NCI-H1105 treated with DMSO at 0.1 percent for 48 hours (cell line): ENCODE measurements at places on chromosomes 1 and 21.

DNA sequence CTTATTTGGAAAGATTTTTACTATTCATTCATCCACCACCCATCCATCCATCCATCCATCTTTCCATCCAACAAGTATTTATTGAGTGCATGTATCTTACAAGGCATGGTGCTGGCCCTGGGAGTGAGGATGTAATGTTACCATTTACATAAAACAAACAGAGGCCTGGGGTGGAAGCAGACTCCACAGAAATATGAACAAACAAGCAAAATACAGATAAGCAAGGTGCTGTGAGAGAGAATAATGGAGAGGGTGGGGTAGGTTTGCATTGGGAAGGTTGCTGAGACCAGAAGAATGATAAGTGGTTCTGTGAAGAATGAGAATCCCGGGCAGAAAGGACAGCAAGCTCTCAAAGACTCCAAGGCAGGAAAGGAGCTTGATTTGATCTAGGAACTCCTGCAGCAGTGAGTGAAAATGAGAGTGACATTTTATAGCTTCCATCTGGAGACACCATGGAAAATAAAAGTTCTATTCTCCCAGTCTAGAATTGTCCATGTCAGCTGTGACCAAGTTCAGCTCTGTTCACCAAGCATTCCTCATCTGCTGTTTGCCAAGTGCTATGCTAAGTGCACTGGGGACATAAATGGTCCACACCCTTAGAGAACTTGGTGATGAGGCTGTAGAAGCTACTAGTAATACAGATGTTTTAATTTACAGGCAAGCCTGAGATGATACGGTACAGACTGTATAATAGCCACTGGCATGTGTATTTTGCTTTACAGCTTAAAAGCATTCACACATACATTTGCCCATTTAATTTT lies 75.3 kb downstream of the PEX14 start:
- no peak for DNase-seq

DNA sequence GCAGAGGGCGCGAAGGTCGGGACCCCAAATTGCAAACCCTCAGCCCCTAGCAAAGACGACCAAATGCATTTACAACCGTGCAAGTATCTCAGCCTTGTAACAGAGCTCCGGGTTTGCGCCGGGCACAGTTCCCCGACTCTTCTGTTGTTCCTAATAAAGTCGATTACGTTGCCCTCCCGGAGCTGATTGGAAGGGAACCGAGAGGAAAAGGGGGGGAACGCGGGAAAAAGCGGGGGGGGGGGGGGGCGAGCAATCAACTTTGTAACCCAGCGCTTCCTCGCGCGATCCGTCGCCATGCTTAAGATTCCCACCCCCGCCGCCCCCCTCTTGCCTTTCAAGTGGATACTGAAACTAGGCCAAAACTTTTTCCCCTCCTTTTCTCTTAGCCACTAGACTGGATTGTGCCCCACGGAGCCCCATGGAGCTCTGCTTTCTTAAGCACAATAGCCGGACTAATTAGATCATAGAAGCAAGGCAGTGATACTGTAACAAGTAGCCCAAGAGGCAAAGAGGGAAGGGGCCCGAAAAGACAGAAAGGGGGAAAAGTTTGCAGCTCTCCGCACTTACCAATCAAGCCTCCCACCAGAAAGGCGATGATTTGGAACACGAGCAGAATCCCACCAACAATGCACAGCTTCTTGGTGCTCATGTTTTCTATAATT lies 565 bp downstream of the WLS start:
- peak; percentile 74 for DNase-seq

GRCh38 chr1:35807614-35808449 lies at the start of gene AGO4:
Gene AGO4 (plus strand): TSS chr1:35808016. CDS start chr1:35808417, 401 bp downstream.
- DNase-seq: peak; percentile 50

- DNase-seq: no peak
Observed at GRCh38 chr21:42525029-42525581, 11.5 kb downstream of the SLC37A1 start.

DNA sequence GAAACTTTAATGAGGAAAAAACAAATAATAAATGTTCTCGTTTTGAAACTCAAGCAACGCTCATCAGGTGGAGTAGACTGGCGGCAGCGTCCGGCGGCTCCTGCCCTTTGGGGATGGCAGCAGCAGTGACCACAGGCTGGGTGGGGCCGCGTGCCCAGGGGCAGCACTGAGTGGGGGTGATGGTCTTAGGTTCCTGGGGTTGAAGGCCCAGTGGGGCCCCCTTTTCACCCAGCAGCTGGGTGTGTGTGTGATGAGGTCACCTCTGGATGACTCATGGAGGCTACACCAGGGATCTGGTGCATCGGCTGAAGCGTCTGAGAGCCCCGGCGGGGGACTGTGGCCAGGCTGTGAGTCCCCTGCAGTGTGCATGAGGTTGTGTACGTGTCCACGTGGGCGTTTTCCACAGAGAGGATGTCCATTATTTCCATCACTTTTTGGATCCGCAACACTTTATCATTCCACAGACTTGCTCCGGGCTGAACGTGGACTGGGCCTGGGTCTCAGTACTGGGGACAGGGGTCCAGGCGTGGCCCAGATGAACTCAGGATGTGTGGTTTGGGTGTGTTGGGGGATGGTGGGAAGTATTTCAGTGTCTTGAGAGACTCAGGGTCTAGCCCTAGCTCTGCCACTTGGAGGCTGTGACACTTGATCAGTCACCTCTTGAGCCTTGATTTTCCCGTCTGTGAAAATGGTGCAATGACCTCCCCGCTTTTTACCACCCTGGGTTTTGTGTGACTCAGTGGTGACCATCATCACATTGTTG lies 25.6 kb downstream of the LDLRAP1 start:
- DNase-seq: no peak

GRCh38 chr1:230844561-230844960 lies 23.8 kb downstream of the C1orf198 start:
- DNase-seq: no peak

DNA sequence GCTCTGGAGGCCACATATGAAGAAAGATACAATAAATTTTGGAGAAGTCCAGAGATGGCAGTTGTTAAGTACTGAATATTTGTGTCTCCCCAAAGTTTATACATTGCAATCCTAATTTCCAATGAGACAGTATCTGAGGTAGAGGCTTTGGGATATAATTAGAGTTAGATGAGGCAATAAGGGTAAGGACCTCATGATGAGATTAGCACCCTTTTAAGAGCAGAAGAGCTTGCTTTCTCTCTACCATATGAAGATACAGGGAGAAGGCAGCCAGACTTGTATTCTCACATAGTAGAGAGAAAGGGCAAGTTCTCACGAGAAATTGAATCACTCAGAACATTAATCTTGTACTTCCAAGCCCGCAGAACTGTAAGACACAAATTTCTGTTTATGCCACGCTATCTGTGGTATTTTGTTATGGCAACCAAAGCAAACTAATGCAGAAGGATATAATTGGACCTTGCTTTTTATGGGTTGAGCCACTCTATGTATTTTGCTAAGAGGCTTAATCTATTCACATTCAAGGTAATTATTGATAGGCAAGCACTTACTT lies 430.1 kb downstream of the KCNT2 start:
- no peak for DNase-seq

GRCh38 chr1:2472561-2473177 lies 3.4 kb upstream of the PLCH2 start:
- no peak for DNase-seq

DNA sequence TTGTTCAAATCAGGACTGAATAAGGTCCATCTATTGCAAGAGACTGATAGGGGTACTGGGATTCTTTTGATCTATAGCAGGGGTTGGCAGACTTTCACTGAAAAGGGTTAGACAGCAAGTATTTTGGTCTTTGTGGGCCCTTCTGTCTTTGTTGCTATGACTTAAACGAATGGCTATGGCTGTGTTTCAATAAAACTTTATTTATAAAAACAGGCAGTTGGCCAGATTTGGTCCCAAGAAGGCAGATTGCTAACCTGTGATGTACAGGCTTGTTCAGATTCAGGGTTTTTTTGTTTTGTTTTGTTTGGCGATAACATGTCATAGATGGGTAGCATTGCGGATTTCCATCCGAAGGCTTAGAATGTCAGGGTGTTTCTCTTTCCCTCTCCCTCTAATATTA lies 3.9 kb upstream of the BACE2 start:
- no peak for DNase-seq

GRCh38 chr21:37159053-37159776 lies 86.2 kb downstream of the TTC3 start:
- no peak for DNase-seq

DNA sequence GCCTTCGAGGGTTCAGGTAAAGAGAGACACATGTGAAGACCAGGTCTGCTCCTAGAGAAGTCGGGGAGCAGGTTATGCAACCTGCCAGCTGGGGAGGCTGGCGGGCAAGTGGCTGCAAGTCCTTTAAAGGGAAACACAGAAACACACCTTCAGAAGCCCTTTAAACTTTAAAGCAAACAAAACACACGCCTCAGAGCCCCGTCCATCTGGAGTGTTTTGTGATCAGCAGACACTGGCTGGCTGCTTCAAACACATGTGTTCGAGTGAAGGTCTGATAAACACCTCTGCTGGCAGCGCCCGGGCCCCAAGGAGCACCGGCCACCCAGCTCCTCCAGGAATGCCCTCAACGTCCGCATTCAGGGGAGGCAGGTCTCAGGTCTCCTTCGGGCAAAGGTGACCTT lies 15.2 kb downstream of the RIPK4 start:
- DNase-seq: peak; percentile 83

DNA sequence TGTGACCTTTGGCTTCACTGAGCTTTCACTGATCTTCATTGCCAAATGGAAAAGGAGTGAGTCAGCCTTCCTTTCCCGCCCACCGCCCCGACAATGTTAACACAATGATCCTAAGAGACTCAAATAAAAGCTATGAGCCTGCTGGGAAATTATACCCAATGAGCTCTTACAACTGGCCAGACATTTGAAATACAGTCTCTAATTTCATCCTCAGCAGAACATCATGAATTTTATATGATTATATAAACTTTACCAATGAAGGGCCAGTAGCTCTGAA lies 252.5 kb downstream of the SIPA1L2 start:
- DNase-seq: no peak

GRCh38 chr1:31099293-31100032 lies 33.9 kb upstream of the PUM1 start:
- no peak for DNase-seq

DNA sequence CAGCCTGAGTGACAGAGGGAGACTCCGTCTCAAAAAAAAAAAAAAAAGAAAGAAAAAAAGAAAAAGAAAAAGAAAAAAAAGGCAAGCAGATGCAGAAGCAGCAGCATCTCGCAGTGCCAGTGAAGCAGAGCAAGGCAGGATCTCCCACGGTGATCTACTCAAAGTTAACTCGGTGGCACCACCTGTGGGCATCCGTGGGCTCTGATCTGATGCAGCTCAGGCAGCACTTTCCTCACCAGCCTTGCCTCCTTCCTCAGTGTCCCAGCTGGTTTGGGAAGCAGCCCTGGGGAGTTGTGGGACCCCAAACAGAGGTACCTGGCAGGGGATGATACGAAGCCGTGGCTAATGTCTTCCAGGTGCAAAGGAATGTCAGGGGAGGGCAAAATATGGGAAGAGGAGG lies 104.3 kb upstream of the KRTAP19-8 start:
- no peak for DNase-seq

DNA sequence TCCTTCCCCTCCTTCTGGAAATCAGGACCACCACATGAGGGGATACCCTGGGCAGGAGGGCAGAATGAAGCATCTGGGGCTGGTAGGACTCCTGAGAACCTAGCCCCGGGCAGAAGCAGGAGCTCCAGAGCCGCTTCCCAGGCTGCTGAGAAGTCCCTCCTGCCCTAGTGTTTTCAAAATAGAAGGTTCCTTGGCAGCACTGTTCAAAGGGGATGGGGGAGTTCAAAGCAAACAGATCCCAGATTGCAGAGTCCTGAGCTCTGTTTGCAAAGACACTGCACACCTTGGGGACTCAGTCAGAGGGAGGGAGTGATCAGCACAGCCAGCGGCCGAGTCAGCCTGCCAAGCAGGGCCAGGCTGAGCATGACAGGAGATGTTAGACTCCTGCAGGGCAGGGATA lies 177.8 kb downstream of the PTPRU start:
- no peak for DNase-seq

DNA sequence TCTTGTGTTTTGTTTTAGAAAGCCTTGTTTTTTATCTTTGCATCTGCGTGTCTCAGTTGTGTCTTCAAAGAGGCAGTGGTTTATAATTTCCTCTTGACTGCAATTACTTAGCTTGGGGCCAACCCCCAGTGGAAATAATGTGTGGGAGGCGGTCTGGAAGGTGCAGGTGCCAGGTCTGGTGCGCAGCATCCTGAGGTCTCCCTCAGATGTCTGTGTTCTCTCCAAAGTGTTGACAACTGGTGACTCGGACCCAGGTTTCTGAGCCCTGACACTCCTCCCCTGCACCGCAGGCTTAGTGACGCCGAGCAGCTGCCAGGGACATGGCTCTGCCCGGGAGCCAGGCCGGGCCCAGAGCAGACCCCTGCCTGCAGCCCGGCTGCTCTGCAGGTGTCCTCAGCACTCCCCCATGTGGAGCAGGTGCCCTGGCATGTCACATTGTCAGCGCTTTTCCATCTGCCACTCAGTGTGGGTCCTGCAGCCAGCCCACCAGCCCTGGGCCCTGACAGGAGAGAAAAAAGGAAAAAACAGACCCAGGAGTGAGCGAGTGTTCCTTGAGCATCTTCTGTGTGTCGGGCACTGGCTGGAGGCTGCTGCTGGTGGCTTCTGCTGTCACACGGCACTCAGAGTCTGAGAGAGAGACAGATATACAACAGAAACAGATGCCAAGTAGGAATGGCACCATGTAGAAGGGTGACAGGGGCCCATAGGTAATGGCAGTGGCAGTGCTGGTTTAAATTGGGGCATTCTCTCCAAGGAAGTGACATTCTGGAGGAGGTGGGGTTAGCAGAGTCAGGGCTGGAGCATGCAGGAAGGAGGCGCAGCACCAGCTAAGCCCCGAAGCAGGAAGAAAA lies 24.8 kb upstream of the SELENON start:
- DNase-seq: peak; percentile 81

DNA sequence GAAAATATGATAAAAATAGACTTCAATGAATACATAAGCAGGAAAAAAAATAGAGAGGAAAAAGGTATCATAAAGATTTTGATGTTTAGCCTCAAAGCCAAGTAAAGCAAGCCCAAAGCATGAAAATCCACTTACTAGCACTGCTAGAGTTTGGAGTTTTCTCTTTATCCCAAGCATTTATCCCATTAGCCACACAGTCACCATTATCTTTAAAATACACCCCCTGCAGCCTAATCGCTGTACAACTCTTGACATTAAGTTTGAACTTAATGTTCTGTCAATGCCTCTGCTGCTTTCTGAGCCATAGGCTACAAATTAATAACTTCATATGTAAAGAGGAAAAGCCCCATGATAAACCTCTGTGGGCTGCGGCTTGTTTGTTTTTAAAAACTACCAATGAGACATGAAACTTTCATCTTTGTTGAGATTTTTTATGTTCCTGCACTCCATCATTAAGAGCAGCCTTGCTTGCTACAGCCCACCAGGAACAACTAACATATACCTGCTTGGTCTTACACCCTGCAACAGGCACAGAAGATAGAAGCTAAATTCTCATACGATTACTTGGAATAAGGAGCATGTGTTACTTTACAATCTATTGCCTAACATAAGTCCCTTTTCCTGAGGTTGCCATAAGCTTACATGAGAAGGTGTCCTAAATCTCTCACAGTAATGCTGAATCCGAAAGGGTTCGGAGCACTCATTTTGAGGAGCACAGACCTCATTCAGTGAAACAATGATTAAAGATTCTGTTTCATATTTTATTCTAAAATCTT lies 202.4 kb downstream of the SMYD3 start:
- DNase-seq: no peak
